Kidney tubule cell (primary cell): ENCODE measurements at places on chromosomes 16 and 17.

DNA sequence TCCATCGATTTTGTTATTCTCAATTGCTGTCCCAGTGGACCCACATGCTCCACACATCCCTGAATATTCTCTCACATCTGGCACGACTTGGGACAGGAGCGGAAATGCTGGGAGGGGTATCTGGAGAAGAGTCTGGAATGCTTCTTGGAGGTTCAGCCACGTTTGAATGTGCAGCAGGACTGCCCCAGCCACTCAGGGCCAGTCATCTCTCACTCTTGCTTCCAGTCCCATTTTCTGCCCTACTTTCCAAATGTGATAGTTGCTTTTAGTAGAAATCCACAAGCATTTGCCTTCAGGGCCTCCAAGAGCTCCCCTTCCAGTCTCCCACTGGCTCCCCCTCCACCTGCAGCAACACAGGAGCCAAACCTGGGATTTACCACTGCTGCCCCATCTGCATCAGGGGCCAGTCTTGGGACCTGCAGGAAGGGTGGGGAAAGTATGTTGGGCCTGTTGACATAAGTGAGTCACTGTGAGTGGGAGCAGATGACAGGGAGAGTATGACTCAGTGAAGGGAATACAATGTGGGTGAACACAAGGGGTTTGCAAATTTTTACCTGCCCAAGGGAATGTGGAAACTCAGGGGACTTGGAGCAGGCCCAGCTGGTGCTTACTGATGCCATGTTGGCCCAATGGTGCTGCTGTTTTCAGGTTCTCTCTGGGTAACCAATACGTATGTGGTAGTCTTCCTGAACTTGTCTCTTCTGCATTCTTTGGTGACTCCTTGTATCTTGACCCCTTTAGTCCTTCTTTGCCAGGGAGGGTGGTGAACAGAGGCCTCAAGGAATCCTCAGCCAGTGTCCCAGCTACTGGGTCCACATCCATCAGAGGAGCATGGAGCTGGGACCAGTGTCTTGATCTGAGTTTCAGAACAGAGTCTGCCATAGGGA, 78.8 kb upstream of the CRHR1 start:
- DNase-seq = peak; percentile 89

- DNase-seq = no peak
Observed at GRCh38 chr16:79510879-79511278, 89.7 kb downstream of the MAF start.

GRCh38 chr17:28118362-28118761, 75.9 kb downstream of the NLK start:
- no peak for DNase-seq

GRCh38 chr16:62907562-62907961, 871.3 kb upstream of the CDH8 start:
- DNase-seq = no peak

DNA sequence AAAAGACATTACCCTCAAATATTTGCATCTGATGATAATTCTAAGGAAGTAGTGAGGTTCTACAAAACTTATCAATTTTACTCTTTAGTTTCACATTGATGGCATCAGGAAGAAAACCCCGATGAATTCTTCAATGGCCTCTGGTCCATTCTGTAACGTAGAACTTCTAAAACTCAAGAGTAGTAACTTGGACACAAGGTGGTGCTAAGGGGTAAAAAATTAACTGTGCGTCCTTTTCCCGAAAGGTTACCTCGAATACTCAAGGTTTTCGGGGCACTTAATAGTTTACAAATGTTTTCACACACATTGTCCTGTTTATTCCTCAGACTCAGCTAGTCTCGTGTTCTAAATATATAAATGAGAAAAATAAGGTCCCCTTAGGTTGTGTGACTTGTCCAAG, 517.3 kb upstream of the ZFHX3 start:
- no peak for DNase-seq

DNA sequence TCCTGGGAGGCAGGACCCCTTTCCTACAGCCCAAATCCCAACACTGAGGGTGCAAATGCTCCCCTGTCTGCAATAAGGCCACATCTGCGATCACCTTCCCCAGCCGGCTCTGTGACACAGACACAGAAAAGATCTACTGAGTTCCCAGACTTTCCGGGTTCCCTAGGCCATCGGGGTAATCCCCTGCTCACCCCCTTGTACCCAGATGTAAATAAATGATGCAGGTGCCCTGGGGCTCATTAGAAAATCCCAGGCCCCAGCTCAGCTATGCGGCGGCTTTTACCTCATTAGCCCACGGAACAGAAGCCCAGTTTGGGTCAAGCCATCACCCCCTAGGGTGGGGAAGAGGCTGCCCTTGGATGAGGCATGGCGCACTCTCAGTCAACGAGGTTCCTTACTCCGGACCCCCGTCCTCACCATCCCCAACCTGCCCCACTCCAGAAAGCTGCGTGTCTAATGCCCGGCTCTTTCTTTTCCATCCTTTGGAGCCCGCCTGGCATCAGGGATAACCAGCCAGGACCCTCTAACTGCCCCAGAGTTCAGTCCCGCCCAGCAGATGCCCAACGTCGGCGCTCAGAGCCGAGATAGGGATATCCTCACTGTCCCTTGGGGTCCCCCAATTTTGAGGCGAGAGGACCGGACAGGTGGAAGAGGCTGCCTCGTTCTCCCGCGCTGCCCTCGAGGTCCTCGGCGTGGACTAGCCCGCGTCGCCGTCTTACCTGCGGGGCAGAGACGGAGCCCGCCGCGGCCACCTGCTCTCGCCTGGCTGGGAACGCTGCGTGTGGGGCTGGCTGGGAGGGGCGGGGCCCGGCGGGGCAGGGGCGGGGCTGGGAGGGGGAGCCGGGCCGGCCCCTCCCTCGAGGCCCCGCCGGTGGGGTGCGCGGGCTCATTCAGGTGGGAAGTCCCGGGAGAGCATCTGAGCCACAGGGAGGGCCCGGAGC, at the start of gene ZNF385C:
TSS of gene ZNF385C (minus strand) at position 783 of the 941 bp plus-strand sequence. CDS start 35,417 bp downstream, outside the sequence.
- no peak for DNase-seq

- DNase-seq = no peak
Observed at GRCh38 chr17:50260501-50260911, 13.8 kb upstream of the TMEM92 start.

- no peak for DNase-seq
Observed at GRCh38 chr17:37839196-37839978, 84.8 kb upstream of the TBC1D3K start.

- DNase-seq = peak; percentile 88
Observed at GRCh38 chr17:43878260-43879175, 28.8 kb downstream of the MPP2 start.

DNA sequence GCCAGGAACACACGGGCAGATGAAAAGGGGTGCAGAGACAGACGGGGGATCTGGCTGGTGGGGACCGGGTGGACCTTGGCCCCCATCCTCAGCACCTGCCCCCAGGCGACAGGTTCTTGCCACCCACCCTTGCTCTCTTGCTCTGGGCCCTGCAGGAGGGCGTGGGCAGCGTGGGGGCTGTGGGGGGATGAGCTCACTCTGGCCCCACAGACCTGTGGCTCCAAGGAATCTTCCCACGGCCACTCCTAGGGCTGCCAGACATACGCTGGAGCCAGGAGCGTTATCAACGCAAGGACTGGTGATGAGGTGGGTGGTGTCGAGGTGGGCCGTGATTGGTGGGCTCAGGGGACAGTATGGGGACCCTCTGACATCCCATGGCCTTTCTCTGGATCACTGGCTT, 6.3 kb downstream of the CTRB1 start:
- DNase-seq = peak; percentile 33

GRCh38 chr17:12745486-12745885, 43.8 kb upstream of the ARHGAP44 start:
- DNase-seq = no peak

- DNase-seq = no peak
Observed at GRCh38 chr17:7018331-7018964, 4.4 kb upstream of the BCL6B start.

GRCh38 chr16:3785413-3785812, 68.1 kb upstream of the TRAP1 start:
- DNase-seq = no peak

GRCh38 chr16:70399381-70399780, 39.5 kb downstream of the ST3GAL2 start:
- no peak for DNase-seq

DNA sequence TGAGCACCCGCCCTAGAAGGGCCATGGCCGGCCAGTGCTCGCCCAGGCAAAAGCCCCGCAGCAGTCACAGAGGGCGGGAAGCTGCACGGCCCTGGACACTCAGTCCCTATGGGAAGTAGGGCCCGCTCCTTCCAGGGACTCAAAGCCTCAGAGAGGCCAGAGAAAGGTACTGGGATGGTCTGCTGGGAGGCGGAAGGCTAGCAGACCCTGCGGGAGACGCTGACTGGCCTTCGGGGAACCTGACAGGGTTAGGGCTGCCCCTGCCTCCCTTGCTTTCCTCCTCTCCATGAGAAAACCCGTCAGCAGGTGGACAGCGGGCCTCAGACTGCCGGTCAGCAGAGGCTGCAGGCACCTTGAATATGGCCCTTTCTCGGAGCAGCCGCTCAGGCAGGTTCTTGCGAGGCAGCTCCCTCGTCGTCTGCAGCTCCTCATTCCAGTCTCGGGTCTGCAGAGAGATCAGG, 11.5 kb downstream of the CLUH start:
- DNase-seq = no peak

GRCh38 chr17:1972487-1973160, 52.5 kb downstream of the RTN4RL1 start:
- DNase-seq = no peak

DNA sequence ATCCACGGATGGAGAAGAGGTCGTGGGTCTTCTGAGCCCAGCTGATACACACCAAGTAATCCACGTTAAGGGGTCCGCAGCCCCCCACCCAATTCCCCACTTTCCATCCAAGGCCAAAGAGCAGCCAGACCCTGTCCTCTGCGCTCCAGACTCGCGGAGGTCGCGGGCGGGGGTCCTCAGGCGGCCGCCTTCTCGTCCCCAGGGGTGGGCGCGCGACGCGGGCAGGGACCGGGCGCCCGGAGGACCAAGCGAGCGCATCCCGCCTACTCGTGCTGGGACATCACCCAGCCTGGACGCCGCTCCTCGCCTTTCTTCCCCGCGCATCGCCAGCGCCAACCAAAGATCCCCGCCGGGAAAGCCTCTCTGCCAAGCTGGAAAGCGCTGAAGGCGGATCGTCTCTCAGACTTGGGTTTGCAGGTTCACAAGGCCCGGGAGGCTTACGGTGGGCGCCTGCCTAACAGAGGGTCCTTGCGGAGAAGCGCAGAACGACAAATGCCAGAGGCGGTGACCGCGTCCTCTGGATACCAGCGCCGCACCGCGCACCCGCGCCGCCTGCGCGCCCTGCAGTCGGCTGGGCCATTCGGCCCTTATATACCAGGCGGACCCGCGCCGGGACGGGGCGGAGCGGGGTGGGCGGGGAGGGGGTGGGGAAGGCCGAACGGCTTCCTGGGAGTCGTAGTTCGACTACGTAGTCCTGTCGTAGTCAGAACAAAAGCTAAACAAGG, 471.6 kb downstream of the SOX9 start:
- DNase-seq = peak; percentile 87

DNA sequence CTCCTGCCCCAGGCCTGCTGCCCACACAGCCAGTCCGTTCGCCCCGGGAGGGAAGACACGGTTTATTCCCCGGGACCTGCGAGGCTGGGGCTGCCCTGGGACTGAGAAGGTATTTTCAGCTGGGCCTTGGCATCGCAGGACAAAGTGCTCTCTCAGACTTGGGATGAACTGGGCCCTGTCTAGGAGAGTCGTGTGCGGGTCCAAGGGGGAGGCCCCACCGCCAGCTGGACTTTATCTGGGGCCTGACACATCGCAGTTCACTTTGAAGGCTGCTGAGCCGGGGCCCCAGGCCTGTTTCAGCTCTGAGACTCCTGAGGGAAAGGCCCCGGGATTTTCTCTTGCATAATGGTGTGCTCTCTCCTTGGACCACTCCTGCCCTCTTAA, 6.8 kb downstream of the CRISPLD2 start:
- DNase-seq = no peak

DNA sequence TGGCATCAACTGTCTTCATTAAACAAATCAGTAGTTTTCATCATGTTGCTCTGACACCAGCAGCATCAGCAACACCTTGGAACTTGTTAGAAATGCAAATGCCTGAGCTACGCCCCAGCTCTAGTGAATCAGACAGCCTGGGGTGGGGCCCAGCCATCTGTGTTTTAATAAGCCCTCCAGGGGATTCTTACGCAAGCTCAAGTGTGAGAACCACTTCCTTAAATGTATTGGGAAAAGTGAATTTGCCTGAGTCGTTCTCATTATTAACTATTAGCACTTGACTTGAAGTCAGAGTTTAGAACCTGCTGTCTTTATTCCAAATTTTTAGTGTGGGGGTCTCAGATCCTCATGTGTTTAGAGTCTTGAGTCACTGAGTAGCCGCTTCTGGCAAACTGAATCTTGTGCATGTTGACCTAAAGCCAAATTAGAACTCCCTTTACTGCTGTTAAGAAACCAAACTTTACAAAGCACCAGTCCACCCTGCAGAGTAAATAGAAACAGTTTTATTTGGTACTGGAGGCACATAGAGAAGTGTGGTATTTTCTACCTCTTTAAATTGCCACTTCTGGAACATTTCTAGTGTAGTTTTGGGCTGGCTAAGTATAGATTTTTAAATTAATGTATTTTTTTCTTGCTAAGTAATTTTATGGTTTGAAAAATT, 137.4 kb upstream of the COX10 start:
- DNase-seq = no peak

GRCh38 chr16:9670033-9670432, 512.2 kb downstream of the GRIN2A start:
- no peak for DNase-seq
